ENCODE measurements at places on chromosomes 5 and 9.

DNA sequence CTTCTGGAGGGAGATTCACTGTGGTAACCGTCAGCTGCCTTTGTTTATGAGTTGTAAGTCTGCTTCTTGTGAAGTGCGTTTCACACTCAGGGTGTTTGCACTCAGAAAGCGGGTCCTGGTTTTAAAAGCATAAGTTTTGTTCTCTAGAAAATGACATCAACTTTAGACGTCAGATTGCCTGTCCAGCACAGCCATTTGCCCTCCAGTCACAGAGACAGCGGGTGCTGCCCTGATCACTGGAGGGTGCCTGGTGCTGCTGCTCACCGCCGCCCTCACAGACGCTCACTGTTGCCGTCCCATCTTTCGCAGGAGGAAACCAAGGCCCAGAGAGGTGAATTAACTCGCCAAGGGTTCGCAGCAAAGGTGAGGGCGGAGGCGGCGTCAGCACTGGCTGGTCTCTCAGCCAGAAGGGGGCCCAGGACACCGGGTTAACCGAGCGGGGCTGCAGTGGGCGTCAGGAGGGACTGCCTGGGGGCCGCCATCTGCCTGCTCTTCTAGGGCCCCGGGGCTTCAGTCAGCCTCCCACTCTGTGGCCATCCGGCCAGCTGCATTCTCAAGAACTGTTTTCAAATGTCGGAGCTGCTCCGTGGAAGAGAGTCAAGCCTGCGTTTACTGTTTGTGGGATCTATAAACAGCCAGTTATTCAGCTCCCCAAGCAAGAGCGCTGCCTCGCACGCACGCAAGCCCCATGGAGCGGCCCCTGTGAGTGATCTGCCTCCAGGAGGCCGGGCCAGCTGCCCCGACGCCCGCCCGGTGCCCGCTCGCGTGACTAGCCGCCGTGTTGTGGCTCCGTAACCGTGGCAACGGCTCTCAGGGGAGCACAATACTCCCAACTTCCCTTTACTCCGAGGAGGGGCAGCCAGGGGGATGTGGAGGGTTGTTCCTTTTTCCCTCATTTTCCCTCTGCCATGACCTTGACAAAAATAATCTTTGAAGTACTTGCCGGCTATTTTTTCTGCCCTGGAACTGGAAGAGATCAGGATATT lies 43.4 kb upstream of the EXOC3 start:
- peak; percentile 33 for DNase-seq

DNA sequence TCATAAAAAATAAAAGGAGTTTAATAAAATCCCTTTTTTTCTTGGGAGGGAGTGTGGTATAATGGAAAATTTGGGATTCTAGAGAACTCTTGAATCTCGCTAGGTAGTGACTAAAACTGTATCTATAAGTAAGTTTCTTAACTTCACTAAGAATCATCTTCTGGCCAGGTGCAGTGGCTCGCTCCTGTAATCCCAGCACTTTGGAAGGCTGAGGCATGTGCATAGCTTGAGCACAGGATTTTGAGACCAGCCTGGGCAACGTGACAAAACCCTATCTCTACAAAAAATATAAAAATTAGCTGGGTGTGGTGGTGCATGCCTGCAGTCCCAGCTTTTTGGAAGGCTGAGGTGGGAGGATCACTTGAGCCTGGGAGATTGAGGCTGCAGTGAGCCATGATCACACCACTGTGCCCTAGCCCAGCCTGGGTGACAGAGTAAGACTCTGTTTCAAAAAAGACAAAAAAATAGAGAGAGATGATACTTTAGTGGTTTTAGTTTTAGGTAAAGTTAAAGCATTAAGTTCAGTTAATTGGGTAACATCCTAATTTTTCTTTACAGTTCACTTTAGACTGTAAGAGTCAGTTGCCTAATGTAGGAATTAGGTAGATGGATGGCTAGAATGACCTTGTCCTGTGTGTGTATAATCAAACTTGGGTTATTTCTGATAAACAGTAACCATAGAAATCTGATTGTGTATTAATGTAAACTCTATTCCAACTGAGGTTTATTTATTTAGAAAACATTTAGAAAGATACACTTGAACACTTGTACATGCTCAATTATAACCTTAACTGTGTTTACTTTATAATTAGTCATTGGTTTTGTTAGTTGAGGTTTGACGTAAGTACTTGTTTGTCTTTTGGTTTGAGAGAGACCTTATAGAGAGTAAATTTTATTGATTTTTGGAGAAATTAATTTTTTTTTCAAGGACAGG lies 17.8 kb downstream of the UNC13B start:
- no peak for DNase-seq

DNA sequence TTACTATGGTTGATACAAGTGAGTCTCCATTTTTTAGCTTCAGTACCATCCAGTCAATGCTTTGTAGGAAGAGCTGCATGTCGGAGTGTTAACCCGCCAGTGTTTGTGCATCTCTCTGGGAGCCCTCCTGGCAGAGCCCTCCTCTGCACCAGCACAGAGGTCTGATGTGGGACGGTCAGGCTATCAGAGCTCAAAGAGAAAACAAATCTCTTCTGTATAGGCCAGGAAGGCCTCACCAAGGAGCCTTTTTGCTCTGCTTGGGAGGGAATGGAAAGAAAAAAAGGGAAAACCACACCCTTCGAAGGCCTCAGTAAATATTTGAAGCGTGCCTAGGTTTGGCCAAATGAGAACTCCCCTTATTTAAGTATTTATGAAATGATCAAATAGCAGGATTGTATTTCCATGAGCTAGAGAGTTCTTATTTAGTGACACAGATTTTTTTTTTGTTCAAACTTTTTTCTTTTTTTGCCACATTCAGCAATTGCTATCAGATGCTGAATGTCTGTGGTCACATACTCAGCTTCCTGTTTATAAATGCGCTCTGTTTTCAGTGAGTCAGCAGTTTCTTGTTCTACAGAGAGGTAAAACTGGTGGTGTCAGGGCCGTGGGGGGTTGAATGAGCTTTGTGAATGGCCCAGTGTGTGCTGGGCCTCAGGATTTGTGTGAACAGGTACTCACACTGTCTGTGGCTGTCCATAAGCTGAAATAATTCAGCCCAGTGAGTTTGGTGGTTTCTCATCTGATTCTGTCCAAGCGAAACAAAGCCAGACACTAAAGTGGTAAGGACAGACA lies 226.6 kb downstream of the SNX18 start:
- DNase-seq = peak; percentile 73

DNA sequence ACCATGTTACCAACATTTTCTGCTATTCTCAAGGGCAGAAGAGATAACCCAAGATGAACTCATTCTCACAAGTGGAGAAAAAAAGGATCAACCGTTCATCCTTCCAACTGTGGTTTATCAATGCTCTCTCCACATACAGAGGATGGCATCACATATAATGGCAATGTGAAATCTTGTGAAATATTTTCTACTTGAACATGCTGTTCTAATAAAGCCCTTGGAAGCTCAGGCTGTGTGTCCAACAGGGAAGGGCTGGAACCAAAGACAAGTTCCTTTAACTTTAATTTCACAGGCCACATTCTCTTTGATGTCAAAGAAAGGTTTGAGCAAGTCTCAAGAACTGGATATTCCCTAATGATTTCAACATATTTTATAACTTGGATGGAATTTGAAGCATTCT lies 230.5 kb downstream of the SPOCK1 start:
- no peak for DNase-seq

- DNase-seq = no peak
These were observed 110.0 kb downstream of the ISOC1 start for GRCh38 chr5:129204525-129204924.

DNA sequence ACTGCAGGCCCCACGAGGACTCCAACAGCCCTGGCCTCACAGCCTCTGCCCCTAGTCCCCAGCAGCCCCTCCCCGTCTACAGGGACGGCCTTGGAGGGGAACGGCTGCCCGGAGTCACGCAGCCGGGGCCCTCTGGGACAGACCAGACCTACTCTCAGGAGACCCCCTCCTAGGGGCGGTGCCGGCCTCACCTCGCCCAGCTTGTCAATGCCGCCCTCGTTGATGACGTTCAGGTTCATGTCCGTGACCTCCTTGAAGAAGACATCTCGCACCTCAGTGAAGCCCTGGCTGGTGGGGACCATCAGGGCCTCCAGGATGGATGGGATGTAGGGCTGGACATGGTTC lies 58.6 kb downstream of the LRSAM1 start:
- no peak for DNase-seq

DNA sequence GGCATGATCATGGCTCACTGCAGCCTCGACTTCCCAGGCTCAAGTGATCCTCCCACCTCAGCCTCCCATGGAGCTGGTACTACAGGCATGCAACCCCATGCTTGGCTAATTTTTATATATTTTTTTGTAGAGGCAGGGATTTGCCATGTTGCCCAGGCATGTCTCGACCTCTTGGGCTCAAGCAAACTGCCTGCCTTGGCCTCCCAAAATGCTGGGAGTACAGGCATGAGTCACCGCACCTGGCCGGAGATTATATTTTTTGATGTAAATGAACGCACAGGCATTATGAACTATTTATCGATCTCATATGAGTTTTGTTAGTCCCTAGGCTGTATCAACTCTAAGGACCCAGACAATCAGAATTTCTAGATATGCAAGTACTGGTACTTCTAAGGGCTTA lies 25.5 kb upstream of the CEP120 start:
- no peak for DNase-seq

DNA sequence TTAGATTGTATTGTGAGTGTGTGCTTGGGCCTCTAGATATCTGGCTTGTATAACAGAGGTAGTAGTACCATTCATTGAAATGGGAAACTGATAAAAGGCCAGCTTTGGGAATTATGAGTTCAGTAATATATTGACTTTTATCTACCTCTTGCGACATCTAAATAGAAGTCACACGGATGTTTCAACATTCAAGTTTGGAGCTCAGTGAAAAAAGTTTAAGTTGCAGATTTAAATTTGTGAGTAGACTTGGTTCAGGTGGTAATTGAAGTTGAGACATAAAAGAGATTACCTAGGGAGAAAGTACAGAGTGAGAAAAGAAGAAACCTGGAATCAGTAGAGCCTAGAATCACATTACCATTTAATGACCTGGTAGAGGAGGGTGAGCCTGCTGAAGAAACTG lies 189.5 kb downstream of the FER start:
- no peak for DNase-seq

DNA sequence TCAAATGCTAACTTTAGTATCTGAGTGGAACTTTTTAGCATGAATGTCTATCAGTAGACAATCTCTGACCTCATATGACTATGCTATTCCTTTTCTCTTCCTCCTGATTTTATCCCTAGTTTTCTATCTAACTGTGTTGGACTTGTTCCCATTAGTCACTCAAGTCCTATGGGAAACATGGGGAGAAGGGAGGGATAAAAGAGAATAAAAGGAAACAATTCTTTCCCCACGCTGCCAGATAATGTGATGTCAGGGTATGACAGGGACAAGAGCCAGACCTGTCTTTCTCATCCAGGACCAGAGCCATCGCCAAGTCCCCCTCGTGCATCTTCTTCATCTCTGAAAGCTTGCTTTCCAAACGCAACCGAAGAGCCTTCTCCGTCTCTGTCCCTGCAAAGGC lies 43.9 kb downstream of the CDK5RAP2 start:
- DNase-seq = no peak

DNA sequence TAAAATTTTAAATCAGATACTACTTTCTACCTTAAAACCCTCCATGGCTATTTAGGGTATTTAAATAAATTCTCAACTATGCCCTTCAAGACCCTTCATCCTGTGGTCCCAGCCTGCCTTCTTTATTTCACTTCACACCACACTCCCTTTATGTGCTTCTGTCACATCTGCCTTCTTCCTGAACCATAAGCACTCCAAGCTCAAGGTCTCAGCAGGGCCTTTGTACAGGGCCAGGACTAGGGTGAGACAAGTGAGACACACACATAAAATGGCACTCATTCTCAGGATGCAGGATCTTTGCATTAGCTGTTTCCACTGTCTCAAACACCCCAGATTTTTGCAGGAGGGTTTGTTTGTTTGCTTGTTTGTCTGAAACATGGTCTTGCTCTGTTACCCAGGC lies 7.6 kb downstream of the ITK start:
- DNase-seq = no peak

- DNase-seq = no peak
These were observed 8.3 kb downstream of the FOXD1 start for GRCh38 chr5:73440262-73440661.

- no peak for DNase-seq
These were observed 44.3 kb upstream of the GPR151 start for GRCh38 chr5:146560205-146560812.

DNA sequence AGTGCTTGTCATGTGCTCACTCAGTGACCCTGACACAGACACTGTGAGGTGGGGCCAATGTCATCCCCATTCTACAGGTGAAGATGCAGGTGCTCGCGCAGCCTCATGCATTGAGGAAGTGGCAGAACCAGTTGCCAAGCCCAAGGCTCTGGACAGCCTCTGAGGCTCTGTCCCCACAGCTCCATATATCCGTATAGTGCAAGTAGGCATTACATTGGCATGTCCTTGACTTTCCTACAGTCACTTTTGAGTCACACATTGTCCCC lies 58.8 kb upstream of the ANGPTL2 start:
- no peak for DNase-seq

DNA sequence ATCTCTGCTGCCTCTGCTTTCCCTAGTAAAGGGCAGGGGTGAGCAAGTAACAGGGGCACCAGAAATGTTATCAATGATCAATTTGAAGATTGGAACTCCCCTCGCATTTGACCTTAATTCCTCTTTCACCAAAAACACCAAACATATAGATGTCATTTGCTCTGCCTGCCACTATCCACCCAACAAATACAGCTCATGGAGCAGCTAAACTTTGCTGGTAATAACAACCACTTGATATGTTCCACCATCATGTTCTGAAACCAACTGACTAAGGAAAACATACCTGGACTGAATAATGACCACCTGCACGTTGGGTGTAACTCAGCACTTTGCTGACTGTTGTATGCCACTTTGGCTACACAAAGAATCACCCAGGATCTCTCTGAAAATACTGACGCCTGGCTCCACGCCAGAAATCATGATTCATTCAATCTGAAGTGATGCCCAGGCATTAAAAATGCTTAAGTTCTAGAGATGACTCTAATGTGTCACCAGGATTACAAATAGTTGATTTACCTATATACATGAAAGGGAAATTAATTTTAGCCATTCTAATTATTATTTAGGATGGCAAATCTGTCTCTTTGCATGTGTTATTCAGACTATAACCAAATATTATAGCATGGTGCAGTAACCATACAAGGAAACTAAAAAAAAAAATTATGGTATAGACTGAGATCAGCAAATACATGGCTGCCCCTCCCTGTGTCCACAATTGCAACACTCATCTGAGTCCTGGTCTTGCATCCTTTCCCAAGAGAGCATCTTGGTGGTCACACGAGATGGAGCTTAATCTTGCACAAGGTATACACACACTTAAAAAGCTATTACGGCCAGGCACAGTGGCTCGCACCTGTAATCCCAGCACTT lies 43.1 kb upstream of the TTC39B start:
- no peak for DNase-seq

DNA sequence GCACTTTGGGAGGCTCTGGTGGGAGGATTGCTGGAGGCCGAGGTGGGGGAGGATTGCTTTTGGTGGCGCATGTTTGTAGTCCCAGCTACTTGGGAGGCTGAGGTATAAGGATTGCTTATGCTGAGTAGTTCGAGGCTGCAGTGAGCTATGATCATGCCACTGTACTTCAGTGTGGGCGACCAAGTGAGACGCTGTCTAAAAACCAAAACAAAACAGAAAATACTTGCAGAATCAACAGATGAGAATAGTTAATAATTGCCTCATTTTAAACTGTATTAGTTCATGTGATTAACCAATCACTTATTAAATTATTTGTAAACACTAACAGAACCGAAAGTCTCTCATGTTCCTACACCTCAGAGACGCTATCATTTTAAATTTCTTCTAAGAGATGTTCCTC lies 118.1 kb downstream of the CCDC171 start:
- DNase-seq = no peak

- DNase-seq = no peak
These were observed 278.9 kb upstream of the IZUMO3 start for GRCh38 chr9:24824607-24825006.

- no peak for DNase-seq
These were observed 32.3 kb downstream of the SHISAL2B start for GRCh38 chr5:64722588-64722987.
